Gastroesophageal sphincter (tissue), 4 donors: ENCODE measurements at places on chromosomes 1 and 21.
A peak's percentile ranks its signal among the peaks of the same experiment; 100 is the strongest.

DNA sequence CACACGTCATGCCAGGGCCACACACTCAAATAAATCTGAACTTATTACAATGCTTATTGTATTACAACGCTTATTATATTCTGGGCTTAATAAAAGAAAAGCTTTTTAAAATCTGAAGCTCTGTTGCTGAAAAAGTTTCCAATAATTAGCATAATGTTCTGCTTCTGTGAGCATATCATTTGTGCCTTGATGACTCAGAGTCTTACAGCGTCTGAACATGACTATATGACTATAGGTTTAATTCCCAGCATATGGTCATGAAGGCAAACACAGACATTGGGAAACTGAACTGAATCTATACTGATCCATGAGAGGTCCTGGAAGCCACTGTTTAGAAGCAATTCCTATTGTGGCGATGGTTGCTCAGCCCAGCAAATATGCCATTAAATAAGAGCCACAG lies 66.3 kb downstream of the SIM2 start:
- ATAC-seq: no peak

- ATAC-seq: no peak
Observed at GRCh38 chr1:66168948-66169671, 364.8 kb upstream of the SGIP1 start.

- peak; percentile 72 for ATAC-seq
Observed at GRCh38 chr21:43362321-43362791, 64.6 kb downstream of the SIK1 start.

GRCh38 chr21:45583831-45584509 lies 41.7 kb upstream of the SLC19A1 start:
- ATAC-seq: no peak

DNA sequence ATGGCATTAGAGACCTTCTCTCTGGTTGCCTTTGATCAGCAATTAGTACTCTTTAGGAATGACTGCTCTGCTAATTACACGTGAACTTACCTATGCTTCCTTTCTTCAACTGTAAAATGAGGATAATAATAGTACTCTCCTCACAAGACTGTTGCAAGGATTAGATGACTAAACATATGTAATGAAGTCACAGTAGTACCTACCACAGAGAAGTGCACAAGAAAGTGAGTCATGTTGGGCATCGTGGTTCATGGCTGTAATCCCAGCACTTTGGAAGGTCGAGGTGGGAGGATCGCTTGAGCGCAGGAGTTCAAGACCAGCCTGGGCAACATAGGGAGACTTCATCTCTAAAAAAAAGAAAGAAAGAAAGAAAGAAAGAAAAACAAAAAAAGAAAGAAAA lies 68.1 kb upstream of the AK4 start:
- no peak for ATAC-seq

DNA sequence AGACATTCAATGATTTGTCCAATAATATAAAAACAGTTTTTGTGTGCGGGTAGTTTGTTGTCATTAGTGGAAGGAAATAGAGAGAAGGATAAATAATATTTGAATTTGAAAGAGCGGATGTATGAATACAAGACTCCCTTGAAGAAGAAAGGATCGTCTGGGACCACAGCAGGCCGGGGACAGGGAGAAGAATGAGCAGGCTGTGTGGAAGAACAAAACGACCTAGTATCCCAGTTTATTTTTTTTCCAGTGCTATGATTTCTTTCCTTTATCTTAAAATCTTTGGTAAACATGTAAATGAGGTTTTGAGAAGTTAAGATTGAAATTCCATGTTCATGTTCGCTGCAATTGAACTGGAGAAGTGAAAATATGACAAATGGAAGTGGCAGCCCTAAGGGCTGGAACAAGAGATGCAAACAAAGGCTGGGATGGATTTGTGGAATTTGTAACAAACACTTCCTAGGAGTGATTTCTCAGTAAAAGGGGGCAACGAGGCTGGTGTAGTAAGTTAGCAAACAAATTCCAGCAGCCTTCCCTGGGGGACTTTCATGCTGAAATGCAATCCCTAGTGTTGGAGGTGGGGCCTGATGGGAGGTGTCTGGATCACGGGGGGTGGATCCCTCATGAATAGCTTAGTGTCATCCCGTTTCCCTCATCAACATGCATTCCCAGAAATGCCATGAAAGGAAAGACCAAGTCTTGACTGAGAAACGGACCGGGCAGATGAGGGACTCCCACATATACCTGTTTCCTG lies 10.2 kb upstream of the IFI16 start:
- peak; percentile 92 for ATAC-seq

DNA sequence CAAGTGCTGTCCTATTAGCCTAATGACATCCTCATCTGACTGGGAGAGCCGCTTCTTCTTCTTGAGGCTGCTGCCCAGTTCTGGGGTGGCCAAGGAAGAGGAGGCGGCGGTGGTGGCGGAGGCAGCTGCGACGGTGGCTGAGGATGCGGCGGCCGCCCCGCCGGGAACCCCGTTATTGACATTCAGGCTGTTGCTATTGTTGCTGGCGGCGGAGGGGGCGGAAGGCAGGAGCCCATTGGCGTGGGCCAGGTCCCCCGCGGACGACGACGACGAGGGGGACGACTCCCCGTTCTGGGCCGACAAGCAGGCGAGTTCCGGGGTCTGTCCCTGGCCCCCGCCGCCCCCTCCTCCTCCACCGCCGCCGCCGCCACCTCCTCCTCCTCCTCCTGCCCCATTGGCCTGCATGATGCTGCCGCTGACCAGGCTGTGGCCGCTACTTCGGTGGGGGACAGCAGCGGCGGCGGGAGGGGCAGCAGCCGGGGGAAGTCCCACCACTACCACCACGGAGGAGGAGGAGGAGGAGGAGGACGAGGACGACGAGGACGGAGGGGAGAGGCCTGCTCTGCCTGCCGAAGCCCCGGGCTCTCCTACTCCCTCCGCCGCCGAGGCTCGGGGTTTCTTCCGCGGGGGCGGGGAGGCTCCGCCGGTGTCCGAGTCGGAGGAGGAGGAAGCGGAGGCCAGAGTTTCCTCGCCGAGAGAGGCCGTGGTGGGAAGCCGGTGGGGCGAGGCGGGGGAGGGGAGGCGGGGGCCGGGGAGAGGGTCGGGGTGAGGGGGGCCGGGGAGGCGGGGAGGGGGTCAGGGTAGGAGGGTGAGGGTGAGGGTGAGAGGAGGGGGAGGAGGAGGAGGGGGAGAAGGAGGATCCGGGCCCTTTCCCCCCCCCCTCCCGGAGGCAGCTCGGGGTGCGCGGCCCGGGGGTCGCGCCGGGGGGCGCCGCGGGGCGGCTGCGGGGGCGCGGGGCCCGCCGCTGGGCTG lies 610 bp downstream of the WDR26 start:
- ATAC-seq: peak; percentile 55

DNA sequence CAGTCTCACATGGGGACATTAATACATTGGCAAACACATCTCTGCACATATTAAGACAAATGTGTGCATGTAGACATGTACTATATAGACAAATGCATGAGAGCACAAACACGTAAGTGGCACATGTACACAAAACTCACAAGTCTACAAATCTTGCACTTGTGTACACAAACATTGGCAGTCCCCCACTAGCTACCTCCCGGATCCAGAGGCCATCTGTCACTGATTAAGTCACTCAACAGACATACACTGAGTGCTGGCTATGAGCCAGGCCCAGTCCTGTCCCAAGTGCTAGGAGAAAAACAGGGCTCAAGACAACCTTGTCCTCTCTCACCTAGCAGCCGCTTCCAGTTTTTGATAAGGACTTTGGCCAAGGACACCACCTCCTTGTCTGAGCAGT lies 7.0 kb downstream of the TCEA3 start:
- ATAC-seq: no peak

- ATAC-seq: no peak
Observed at GRCh38 chr21:44428281-44428960, 26.9 kb upstream of the LRRC3 start.

GRCh38 chr1:104172243-104172681 lies 422.6 kb downstream of the AMY1C start:
- no peak for ATAC-seq

DNA sequence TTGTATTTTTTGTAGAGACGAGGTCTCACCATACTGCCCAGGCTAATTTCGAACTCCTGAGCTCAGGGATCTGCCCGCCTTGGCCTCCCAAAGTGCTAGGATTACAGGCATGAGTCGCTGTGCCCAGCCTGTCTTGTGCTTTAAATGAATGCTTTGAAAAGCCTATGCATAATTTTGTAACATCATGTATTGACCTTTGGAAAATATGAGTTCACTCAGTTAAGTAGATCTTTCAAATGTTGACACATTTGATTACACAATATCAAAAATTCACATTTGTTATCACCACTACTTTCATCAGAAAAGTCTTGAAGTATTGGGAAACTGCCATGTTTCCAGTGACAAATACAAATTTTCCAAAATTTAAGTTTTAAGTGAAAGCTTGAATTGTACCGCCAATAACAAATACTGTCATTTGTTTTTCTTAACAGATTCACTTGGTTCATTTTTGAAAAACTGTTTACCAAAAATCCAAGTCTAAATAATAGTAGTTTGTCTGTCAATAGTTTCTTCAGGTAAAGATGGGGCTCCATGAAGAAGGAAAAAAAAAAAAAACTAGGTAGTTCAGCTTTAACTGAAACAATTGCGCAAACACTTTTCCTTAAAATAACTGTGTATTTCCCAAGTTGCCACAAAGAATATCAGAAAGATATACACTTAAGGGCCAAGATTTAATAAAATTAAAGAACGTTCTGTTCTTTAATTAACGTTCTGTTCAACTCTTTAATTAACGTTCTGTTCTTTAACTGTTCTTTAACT lies 233.2 kb upstream of the NR5A2 start:
- no peak for ATAC-seq

GRCh38 chr1:199057322-199057721 lies 418.5 kb downstream of the PTPRC start:
- ATAC-seq: no peak

DNA sequence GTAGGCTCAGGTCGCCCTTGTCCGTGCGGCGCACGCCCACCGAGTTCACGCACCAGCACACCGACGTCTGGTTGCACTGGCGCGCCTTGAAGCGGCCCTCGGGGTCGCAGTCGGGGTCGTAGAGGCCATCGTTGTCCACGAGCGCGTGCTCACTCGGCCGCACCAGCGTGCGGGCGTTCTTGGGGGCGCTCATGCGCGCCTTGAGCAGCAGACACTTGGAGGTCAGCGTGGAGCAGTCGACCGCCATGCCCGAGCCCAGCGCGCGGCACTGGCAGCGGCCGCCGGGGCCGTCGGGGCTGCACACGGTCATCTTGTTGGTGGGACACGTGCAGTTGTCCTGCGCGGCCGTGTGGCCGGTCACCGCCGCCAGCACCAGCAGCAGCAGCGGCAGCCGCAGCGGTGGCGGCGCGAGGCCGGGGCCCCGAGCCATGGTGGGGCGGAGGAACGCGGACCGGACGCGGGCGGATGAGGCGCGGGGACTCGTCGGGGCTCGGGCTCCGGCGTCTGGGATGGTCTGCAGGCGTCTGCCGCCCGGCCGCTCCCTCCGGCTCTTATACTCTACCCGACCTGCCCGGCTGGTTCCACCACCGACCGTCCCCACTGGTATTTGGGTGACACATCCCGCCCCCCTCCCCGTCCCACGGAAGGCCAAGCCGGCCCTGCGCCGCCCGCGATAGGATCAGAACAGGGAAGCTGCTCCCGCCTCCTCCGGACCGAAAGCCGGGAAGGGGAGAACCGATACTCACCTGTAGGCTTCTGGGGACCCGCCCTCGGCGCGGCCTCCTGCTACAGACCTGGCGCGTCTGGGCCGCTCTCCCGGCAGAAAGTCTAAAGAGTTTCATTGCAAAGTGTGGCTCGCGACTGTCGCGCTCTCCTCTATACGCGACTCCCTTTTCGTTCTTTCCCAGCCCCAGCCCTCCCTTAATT lies at the start of gene TACSTD2:
Gene TACSTD2, minus strand, starts transcription at position 526 of the 927 bp plus-strand sequence. Its CDS starts 96 bp downstream, at position 430.
- peak; percentile 39 for ATAC-seq

GRCh38 chr1:73953586-73953985 lies 244.4 kb downstream of the LRRIQ3 start:
- no peak for ATAC-seq

DNA sequence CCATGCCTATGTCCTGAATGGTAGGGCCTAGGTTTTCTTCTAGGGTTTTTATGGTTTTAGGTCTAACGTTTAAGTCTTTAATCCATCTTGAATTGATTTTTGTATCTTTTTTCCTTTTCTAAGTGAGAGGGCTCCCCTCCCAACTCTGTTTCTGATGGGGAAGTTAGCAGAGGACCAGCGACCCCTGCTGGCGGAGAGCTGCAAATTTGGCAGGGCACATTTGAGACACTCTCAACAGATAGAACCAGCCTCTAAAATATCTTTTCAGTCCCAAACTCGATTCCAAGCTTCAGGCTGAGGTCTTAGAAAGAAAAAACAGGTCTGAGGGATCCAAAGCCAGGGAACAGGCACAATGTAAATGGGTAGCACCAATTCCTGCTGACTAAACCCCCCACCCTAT lies 32.5 kb downstream of the LRRC3 start:
- ATAC-seq: no peak

- no peak for ATAC-seq
Observed at GRCh38 chr1:157724537-157725220, 24.1 kb upstream of the FCRL3 start.

GRCh38 chr1:31423418-31423947 lies 10.5 kb downstream of the SERINC2 start:
- no peak for ATAC-seq

DNA sequence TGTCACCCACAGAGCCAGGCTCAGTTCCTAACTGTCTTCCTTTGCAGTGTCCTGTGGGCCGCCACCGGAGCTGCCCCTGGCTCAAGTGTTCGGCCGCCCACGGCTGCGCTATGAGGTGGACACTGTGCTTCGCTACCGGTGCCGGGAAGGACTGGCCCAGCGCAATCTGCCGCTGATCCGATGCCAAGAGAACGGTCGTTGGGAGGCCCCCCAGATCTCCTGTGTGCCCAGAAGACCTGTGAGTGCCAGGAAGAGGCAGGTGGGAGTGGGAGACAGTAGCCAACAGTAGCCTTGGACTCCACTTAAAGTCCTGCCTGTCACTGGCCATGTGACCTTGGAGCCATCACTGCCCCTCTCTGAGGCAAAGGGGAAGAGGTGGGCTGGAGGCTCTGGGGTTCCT lies 16.6 kb downstream of the BCAN start:
- ATAC-seq: no peak
